ENCODE measurements at places on chromosomes 6 and 20.

DNA sequence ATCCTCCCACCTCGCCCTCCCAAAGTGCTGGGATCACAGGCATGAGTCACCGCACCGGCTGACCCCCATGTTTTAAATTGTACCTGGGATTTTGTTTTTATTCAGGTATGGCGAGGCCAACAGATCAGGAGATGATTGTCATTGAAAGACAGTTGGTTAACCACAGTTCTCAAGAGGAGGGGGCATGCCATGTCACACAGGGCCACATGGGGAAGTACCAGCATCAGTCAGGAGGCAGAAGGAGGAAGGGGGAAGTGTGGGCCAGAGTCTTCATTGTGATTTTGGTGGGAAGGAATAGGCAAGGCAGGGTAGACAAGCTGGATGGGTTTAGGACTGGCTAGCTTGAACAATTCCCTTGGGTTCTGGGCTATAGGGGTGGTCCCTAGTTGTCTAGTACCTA lies 9.9 kb upstream of the MMP9 start:
- DNase-seq, result no peak

DNA sequence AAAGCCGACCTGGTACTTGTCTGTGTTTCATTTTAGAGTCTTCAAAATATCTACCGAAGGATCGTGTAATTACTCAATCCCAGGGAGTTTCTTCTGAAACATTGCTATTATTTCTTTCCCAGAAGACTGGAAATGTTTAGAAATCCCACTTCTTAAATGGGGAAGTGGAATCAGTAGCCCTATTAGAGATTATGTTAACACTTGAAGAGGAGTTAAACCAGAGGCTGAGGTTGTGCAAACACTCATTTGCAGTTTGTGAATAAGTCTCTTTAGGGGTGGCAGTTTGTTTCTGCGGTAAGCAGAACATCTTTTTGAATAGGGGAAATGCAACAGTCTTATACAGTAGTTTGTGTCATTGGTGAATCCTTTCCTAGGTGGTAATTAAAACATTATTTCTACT lies 21.3 kb downstream of the DSP start:
- no peak for DNase-seq

GRCh38 chr6:132750455-132751248 lies 7.1 kb downstream of the VNN2 start:
- DNase-seq, result peak; percentile 57

- DNase-seq, result no peak
These were observed 783.4 kb upstream of the CHD6 start for GRCh38 chr20:42401613-42402012.

DNA sequence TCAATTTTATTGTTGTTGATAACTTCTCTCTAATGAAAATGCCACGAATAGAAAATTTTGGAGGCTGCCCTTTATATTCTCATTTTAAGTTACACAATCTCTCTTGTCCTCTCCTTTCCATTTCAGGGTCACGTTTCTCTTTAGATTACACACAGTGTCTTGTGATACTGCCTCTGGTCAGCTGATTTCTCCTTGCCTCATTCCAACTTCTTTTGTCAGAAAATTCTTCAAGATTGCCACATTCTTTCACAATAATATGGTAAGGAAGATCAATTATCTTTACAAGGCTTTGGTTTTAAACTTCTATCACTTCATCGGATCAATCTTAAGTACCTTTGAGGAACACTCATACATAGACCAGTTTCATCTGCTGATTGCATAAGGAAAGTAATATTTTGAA lies 370.3 kb downstream of the RFPL4B start:
- DNase-seq, result no peak

DNA sequence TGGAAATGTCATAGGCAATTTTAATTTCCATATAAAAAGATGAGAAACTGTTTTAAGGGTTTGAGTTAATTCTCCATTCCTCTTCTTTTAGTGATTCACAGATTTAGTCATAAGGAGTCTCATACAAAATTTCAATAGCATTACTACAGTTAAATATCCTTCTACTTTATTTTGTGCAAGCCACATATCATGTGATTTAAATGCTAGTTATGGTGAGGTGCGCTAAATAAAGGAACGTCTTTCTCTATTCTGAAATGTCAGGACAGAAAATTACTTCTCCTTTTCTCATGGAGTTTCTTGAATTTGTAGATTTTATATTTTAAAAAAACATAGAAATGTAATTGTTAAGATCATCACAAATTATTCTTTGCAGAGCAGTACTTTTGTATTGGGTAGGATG lies 50.0 kb upstream of the SUPT3H start:
- no peak for DNase-seq

- DNase-seq, result no peak
These were observed 86.5 kb upstream of the FYN start for GRCh38 chr6:111959766-111960165.

DNA sequence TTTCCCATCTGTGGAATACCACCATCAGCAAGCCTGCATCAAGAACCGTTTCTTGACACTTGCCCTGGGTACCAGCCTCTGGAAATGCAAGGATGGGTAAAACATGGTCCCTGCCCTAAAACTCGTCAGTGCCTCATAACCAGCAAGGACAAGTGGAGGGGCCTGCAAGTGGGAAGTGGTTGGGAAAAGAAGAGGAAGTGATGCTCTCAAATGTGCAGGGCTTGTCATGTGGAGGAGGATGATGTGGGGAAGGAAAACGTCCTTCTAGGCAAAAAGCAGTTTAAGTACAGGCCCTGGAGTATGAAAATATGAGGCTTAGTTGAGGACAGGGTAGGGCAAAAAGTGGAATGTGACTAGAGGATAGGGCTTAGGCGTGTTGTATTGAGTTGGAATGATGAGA lies 19.0 kb downstream of the RREB1 start:
- no peak for DNase-seq

DNA sequence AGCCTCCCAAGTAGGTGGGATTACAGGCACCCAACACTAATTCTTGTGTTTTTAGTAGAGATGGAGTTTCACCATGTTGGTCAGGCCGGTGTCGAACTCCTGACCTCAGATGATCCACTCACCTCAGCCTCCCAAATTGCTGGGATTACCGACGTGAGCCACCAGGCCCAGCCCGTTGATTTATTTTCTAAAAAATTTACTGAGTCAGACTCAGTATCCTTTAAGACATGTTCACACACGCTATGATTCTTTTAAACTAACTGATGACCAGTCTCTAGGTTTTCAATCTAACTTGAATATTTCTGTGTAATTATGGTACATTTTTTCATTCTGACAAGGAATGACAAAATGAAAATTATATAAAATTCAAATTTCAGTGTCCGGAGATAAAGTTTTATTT lies 114.5 kb downstream of the MMUT start:
- DNase-seq, result no peak

Data from GM12865 (cell line).